SJSA1 (cell line): ENCODE measurements at places on chromosomes 5 and 9.

- H3K36me3 ChIP-seq: no peaks in the 10 kb centered on the region
- H3K4me3 ChIP-seq: no peak overlapping the region
- H3K27me3 ChIP-seq: no peaks in the 10 kb centered on the region
Measured at GRCh38 chr5:107868650-107869409, 198.1 kb upstream of the EFNA5 start.

GRCh38 chr5:110050640-110051345 lies 361.1 kb downstream of the MAN2A1 start:
- H3K36me3 ChIP-seq: no peaks in the 10 kb centered on the region
- H3K27me3 ChIP-seq: no peaks in the 10 kb centered on the region
- no peak for DNase-seq
- H3K27ac ChIP-seq: no peak overlapping the region

DNA sequence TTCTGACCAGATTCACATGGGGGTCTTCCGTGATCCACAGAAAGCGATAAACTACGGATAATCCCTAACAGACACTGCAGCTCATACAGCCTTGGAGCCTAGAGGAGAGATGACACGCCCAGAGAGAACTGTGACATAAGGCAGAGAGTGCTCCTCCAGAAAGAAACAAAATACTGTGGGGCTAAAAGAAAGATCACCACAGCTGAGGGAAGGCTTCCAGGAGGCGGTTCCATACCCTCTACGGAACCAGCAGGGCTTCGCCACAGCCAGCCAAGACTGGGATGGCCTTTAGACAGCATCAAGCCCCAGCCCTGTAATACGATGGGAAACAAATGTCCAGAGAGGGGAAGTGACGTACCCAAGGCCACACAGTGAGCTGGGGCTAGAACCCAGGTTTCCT lies 19.3 kb downstream of the GPX3 start:
- H3K27me3 ChIP-seq: no peaks in the 10 kb centered on the region
- peaks cover 100% of the 10 kb centered on the region for H3K36me3 ChIP-seq
- H3K4me3 ChIP-seq: no peak overlapping the region
- H3K27ac ChIP-seq: no peak overlapping the region

DNA sequence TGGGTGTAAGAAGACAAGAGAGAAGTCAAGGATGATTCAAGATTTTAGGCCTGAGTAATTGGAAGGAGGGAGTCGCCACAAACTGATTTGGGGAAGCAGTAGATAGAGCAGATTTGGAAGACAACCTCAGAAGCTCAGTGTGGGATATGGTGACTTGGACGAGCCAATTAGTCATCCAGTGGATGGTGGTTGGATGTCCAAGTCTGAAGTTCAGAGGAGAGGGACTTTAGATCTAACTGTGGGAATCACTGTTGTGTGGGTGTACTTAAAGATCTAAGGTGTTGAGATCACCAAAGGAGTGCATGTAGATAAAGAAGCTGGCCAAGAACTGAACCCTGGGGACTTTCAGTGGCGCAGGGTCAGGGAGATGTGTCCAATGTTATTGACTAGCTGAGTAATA lies 2.2 kb downstream of the IDNK start:
- no peaks in the 10 kb centered on the region for H3K27me3 ChIP-seq
- H3K4me3 ChIP-seq: no peak overlapping the region
- no peak overlapping the region for H3K27ac ChIP-seq
- H3K36me3 ChIP-seq: peaks cover 6% of the 10 kb centered on the region; the same call in 1 of the 2 replicates
- peaks cover 11% of the 10 kb centered on the region for H3K4me1 ChIP-seq

DNA sequence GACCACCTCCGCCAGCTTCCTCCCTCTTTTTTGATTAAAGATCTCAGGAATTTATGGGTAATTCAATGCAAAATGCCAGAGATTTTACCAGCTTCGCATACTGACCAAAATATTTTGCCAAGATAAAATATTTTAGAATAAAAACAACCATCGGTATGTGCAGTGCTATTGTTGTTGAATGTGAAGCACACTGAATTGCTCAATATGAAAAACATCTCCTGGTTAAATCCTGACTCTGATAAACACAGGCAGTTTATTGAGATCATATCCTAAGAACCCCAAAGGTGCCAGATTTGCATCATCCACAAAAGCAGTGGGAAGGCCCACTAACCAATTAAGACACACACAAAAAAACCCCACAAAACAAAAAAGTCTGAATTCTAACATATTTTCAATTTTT lies 202.4 kb downstream of the GLIS3 start:
- H3K36me3 ChIP-seq: no peaks in the 10 kb centered on the region
- H3K27ac ChIP-seq: no peak overlapping the region
- H3K27me3 ChIP-seq: no peaks in the 10 kb centered on the region
- peaks cover 19% of the 10 kb centered on the region for H3K4me1 ChIP-seq
- H3K4me3 ChIP-seq: no peak overlapping the region

DNA sequence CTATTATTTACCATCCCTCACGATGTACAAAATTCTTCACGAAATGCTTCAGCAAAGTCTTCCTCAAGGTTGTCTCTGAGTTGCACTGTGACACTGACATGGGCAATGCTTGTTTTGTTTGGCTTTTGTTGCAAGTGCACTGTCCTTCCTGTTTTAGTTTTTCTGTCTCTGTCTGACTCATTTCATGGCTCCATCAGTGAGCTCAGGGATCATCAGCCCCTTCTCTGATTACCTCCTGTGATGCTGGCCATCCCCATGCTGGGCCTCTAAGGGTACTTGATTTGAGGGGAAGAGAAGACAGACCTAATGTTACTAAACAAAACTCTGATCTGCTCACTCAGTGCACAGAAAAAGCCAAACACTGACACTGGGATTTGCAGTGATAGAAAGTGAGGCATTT lies 37.6 kb upstream of the STX17 start:
- no peak for DNase-seq
- no peak overlapping the region for H3K27ac ChIP-seq
- no peaks in the 10 kb centered on the region for H3K36me3 ChIP-seq
- H3K4me1 ChIP-seq: peaks cover 46% of the 10 kb centered on the region

- no peaks in the 10 kb centered on the region for H3K36me3 ChIP-seq
- no peak overlapping the region for H3K27ac ChIP-seq
- peaks cover 8% of the 10 kb centered on the region for H3K4me1 ChIP-seq
Measured at GRCh38 chr5:169663537-169663936, 26.5 kb downstream of the DOCK2 start.
